SW480 (cell line): ENCODE measurements at places on chromosomes 12 and 14.

- no peak for DNase-seq
Observed at GRCh38 chr12:2297004-2297403, 244.2 kb downstream of the CACNA1C start.

DNA sequence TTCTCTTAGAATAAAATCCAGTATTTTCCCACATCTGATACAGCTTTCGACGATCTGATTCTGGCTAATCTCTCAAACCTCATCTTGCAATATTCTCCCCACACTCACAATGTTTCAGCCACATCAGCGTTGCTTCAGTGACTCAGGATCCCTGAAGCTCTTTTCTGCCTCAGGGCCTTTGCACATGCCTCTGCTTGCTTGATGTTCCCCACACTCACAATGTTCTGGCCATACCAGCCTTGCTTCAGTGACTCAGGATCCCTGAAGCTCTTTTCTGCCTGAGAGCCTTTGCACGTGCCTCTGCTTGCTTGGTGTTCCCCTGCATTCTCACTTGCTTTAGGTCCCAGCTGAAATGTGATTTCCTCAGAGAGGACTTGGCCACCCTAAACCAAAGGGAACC is 2.6 kb downstream of the C12orf42 start:
- no peak for DNase-seq

DNA sequence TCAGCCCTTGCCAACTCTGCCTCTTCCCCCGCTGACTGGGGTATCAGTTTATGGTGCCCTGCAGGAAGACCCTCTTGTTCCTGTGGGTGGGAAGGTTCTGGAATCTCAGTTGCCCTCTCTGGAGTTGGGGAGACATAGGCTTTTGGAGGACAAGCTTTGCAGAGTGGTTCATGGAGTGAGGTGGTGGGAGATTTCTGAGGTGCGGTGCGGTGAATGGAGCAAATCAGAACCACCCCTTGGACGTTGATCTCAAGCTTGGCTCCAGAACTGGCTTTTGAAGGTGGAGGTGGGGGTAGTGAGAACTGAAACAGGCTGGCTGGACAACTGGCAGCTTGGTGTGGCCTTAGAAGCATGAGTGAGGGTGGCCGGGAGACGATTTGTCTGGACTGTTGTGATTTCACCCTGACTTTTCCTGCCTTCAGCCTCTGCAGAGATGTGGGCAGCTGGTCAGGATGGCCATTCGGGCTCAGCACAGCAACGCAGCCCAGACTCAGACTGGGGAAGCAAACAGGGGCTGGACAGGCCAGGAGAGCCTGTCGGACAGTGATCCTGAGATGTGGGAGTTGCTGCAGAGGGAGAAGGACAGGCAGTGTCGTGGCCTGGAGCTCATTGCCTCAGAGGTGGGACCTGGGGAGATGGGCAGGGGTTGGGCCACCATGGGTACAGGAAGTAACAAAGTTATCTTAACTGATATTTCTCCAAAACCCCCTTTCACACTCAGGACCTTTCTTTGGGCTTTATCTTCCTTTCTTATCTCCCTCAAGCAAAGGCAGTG is 1.1 kb downstream of the SHMT2 start:
- DNase-seq = no peak

DNA sequence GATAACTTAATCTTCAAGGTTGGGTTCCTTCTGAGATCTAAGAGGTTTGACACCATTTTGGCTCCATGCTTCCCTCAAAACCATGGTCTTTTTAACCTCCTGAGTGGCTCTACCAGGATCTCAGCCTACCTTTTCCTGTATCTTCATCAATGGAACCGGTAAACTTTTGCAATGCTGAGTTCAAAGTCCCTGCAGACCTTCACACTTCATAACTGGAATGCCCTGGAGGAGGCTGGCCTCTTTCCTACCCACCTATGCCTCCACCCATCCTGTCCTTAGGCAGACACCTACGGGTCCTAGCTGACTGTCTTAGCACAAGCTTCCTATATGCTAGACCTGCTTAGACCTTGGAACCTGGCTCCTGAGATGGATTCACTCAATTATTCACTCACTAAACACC is 89.5 kb upstream of the EEA1 start:
- DNase-seq = no peak

DNA sequence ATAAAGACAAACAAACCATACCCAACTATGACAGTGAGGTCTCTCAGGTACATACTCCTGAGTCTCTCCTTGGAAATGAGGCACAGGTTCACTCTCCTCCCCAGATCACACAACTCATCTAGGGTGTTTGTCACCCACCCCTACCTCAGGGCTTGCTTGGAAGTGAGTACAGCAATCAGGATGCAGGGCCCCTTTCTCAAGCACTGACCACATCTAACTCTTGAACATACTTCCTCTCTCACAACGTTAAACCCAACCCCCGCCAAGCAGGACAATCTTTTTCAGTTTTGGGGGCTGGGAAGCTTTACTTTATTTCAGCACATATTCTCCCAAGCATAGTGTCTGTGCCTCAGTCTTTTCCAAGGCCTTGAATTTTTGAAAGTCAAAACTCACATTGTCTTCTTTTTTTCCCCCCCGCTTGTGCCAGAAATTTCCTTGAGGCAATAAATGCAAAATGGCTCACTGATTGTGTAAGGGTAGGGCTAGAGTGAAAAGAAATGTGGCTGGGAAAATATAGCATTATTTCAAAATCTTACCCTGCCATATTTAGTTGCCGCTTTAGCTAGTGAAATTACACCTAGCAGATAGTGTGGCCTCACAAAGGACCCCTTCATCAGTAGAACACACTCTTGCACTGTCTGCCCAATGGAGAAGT is 2.4 kb upstream of the GPR65 start:
- DNase-seq = no peak

- no peak for DNase-seq
Observed at GRCh38 chr12:85190728-85191127, 89.3 kb upstream of the ALX1 start.

GRCh38 chr12:42828836-42829235 is 239.3 kb upstream of the PRICKLE1 start:
- DNase-seq = no peak

DNA sequence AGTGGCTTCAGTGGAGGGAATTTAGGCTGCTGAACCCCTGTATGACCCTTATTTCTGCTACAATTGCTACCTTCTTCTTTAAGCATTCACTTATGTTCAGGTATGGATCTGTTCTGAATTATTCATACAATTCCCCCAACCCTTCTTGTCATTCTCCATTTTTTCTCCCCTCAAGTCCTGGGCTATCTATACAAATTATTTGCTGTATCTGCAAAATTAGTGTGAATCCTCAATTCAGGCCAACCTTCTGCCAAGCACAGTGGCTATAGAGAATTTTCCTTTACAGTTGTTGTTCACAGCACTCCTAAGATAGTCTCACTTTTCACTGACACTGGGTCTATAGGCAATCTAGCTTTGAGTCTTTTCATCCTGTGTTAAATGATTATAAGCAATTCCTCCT is 119.2 kb upstream of the CNTN1 start:
- no peak for DNase-seq

DNA sequence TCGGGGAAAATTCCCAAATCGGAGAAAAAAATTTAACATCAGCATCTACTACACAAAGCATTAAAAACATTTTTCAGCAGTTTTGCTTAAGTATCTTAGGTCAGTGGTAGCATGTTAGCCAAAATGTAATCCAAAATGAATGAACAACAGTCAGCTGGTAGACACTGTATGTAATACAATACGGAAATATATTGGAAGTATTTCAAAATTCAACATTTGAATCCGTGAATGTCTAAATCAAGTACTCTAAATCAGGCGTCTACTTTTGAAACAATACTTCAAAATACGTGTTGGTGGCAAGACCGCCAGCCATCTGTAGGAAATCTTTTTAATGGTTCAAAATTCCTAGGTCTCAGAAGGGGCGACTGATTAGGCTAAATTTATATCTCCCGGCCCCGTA is 1.1 kb downstream of the SCAF11 start:
- peak; percentile 1 for DNase-seq

DNA sequence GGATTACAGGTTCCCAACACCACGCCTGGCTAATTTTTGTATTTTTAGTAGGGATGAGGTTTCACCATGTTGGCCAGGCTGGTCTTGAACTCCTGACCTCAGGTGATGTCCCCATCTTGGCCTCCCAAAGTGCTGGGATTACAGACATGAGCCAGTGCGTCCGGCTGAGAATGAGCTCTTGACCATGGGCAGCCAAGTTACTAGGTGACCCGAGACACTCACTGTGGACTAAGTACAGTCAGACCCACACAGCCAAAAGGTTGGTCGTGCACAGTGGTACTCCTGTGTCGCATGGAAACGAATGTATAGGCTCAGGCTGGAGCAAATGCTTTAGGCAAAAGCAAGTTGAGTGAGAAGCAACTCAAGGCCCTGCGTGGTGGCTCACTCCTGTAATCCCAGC is 21.0 kb downstream of the DLK1 start:
- DNase-seq = no peak

- no peak for DNase-seq
Observed at GRCh38 chr12:102913453-102914226, 3.4 kb downstream of the PAH start.

DNA sequence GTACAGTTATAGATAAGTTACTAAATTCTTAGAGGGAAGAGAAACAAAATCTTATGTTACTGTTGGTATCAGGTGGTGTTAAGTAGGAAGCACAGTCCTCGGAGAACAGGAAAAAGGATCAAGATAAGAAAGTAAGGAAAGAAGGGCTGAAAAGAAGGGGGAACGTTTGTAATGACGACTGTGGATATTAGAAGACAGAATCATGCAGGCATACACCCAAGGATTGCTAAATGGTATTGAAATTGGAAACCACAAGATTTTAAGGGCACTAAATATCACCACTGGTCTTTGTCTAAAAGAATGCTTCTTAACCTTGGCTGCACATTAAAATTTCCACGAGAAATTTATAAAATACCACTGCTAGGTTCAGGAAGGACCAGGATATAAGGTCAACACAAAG is 34.1 kb upstream of the ERGIC2 start:
- no peak for DNase-seq

GRCh38 chr14:90544566-90544965 is 147.7 kb downstream of the CALM1 start:
- no peak for DNase-seq

DNA sequence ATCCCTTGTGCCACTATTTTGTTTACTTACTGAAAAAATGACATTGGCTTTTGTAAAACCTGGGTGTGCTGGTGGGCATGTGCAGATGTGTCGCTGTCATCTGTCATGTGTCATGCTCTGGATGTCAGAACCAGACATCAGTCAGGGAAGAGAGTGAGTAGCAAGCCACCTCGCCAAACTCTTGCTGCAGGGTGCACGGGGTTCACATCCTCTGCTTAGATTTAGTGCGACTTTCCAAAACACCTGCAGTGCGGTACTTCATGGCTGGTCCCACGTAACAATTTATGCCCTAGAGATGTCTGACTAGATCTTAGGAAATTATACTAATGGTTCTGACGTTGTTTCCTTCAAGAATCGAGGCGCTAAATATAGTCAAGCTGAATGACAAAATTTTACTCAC is 106.7 kb downstream of the CRADD start:
- no peak for DNase-seq

- no peak for DNase-seq
Observed at GRCh38 chr12:126944684-126945083, 1322.3 kb upstream of the TMEM132C start.

GRCh38 chr12:44930972-44931600 is 55.0 kb upstream of the NELL2 start:
- peak; percentile 79 for DNase-seq

GRCh38 chr14:87178277-87178676 is 814.7 kb downstream of the GALC start:
- no peak for DNase-seq

DNA sequence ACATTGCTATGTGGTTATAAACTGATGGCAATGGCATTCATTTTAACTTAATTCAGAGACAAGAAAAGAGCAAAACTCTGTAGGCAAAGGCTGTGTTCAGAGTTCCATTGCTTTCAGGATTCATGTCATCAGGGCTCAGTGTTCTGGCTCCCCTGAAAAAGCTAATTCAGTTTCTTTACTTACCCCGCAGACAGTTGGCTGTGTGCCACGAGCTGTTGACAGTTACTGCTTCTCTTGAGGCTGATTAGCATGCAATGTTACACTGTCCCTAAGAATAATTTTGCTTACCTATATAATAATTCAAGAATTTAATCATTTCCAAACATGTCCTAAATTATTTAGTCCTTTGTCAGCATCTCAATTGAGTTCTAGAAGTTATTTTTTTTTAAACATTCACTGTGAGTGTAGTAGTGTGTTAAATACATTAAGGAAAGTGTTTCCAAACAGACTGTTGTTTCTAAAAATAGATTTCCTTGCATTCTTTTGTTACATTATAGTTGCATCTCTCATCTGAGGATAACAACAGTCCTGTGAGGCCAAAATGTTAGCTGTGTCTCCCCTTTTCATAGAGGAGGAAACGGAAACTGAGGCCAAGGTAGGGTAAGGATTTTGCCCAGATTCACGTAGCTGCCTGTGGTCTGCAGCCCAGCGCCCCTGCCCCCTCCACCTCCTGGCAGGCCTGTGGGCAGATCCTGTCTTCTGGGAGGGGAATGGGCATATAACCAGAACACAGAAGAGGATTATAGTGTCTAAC is 98.6 kb downstream of the PELI2 start:
- no peak for DNase-seq

DNA sequence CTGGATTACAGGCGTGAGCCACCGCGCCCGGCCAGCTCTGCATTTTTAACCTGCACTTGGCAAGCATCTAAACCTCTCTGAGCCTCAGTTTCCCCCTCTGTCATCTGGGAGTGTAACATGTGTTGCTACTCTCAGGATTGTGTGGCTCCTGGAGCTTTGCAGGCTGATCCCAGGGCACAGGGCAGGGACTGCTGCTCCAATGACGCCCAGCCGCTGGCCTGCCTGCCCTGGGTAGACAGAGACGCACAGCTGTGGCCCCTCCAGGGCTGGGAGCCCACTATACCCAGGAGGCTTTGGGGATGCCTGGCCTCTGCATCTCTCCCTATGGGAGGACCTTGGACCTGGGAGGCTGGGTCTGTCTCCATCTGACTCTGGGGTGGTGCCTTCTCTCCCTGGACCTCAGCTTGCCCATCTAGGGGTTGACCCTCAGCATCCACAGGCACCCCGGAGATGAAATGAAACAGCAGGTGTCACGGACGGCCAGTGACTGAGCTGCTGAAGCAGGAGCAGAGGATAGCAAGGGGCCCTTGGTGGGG is 13.7 kb downstream of the ARL6IP4 start:
- DNase-seq = no peak

DNA sequence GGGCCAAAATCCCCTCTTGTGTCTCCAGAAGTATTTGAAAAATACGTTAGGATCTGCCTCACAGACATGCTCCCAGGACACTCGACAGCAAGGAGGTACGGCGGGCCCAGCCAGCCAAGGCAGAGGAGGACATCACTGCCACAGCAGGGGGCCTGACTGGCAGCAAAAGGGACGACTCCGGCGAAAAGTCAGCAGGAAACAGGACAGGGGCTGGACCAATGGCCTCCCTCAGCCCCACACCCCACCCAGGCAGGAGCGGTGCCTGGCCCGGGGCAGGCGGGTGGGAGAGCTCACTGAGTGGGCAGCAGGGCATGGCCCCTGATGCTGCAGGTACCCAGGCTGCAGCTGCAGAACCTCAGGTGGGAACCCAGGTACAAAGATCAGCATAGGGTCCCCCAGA is 17.8 kb downstream of the BRF1 start:
- DNase-seq = no peak

DNA sequence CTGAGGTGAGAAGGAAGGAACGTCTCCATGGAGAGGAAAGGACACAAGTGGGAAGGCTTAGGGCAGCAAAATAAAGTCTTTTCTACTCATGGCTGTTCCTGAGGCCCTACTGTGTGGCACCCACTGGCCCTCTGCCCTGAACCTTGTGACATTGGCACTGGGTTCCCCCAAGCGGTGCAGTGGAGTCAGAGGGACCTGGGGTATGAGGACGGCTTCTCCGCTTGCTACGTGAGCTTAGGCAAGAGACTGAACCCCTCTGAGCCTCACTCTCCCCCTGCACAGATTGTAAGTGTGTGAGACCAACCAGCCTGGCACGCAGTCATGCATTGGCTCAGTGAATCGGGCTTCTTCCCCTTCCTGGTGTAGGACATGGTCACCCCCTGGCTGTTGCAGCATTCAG is 19.7 kb downstream of the SLC6A12 start:
- no peak for DNase-seq
